ENCODE measurements at places on chromosomes 4 and X.
A peak's percentile ranks its signal among the peaks of the same experiment; 100 is the strongest.

DNA sequence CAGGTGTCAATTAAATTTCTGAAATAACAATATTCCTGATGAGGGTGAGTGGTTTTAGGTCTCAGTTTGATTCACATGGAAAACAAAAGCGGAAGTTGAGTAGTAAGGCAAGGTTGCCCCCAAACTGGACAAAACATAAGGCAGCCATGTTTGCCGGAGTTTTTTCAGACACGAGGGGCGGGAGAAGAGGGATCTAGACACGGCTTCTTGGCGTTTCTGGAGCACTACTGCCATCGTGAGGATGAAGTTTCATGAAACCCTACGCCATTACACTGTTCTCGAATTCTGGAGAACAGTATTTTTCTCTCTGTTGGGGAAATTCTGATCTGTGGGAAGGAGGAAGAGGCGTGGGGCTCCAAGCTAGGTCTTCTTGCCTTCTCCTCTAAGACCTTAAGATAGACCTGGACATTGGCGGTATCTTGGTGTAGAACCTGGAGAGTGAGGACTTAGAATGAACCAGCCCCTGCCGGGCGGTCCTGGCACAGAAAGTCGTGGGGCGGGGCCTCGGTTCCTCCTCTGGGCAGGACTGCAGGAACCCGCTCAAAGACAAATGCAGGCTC lies 160.3 kb downstream of the OR13H1 start:
- peak; percentile 97 for DNase-seq

- no peak for DNase-seq
Measured at GRCh38 chr4:144709159-144709558, 63.2 kb downstream of the HHIP start.

- DNase-seq = no peak
Measured at GRCh38 chrX:69605521-69605920, 10.4 kb upstream of the EDA start.

- DNase-seq = no peak
Measured at GRCh38 chrX:130304587-130305368, 34.9 kb upstream of the SLC25A14 start.

- no peak for DNase-seq
Measured at GRCh38 chr4:141329174-141329569, 108.5 kb downstream of the ZNF330 start.

DNA sequence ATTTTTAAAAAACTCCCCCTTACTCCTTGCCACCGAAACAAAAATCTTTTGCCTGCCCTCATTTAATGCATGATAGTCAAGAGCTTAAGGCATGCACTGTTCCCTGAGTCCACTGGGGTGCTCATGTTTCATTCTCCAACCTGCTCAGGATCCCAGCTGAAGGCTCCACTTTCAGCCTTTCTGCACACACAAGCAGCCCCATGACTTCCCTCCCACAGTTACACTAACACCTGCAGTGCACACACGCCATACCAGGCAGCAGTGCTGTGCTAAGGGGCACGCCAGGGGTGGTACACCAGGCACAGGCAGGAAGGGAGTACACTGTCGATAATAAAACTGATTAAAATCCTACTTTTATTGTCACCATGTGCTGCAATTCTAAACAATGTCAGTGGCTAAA lies 385.2 kb downstream of the BMPR1B start:
- no peak for DNase-seq

- no peak for DNase-seq
Measured at GRCh38 chr4:51884606-51885005, 41.7 kb downstream of the DCUN1D4 start.

- no peak for DNase-seq
Measured at GRCh38 chrX:19824603-19825002, 62.8 kb downstream of the SH3KBP1 start.

DNA sequence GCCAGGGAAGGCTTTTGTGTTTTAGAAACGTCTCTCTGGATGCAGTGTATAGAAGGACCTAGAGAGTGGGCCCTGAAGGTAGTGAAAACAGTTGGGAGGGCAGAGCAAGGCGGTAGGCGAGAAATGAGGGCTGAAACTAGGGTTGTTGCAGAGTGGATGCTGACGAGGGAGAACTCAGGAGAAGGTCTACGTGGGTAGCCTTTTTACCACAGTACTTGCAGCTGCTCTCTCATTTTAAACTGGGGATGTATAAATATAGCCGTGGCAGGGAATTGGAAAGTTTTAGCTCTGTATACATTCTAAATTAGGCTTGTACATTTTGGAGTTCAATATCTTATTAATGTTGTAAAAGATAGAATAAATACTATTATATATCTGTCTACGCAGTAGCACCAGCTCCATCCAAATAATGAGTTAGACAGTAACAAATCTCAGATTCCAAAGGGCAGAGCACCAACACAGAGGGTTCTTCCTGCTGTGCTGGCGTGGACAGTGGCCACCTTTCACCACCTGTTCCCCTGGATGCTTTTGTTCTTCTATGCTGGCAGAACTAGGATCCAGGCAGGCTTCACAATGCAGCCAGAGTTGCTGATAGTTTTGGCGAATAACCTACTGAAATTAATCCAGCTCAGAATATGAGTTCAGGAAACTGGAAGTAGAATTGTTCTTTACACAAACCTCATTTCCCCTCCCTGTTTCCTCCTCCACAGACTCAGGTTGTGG lies 31.7 kb downstream of the CCNG2 start:
- DNase-seq = no peak

DNA sequence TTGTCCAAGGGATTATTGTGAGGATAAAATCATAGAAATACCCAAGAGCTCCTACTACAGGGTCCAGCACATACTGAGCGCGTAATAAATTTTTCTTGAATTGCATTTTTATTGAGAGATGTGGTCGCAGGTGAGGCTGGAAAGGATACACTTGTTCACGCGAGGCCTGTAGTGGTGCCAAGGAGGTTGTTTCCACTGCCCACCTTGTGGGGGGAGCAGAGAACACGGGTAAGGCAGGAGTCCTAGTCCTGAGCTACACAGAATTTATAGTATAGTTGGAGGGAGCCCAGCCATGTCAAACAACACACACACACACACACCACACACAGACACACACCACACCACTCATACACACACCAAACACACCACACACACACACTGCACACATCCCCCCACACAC lies 31.8 kb upstream of the CYP4V2 start:
- no peak for DNase-seq

DNA sequence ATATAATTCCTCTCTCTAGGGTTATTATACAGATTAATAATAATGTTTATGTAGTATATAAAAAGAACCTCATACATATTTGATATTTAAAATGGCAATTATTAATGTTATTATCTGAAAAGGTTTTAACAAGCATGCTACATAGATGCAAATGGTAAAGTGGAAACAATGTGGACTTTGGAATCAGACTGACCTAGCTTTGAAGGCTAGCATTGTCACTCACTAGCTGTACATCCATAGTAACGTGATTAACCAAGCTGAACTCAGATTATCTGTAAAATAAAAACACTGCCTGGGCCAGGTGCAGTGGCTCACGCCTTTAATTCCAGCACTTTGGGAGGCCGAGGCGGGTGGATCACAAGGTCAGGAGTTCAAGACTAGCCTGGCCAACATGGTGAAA lies 233.7 kb upstream of the SPRY1 start:
- DNase-seq = no peak

GRCh38 chr4:77209936-77210335 lies 52.9 kb downstream of the CCNG2 start:
- DNase-seq = no peak

GRCh38 chr4:75844151-75844662 lies 58.0 kb downstream of the PPEF2 start:
- DNase-seq = no peak

DNA sequence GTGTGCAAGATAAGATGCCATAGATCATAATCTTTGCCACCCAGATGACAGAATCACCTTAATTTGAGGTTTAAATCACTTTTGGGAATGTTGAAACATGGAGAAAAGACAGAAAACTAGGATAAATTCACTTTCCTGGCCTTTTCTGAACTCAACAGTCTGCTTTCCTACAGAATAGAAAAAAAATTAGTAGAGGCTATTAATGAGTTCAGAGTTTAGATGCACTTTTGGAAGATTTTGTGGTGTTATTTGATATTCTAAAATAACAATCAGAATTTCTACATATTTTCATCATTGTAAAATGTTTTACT lies 195.9 kb downstream of the CAMK2D start:
- no peak for DNase-seq

DNA sequence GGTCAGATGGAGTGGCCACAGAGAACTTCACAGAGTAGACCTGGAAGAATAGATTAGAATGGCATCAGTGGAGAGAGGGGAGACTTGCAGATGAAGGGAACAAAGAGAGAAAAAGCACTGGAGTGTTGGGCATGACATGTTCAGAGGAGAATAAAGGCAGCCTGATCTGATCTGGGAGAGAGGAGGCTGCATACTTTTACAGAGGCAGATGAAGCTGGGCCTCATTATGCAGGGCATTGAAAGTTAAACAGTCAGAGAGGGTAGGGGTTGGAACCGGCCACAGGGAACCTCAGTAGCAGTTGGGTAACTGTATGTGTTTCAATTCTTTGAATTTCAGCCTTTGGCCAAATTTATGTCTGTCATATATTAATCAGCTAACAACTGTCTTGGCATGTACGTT lies 61.2 kb downstream of the SH3BGRL start:
- DNase-seq = no peak

GRCh38 chrX:46179748-46180147 lies 365.5 kb downstream of the ZNF674 start:
- no peak for DNase-seq

- no peak for DNase-seq
Measured at GRCh38 chr4:113921089-113921794, 58.2 kb downstream of the ARSJ start.

GRCh38 chr4:76240236-76240635 lies 11.3 kb upstream of the FAM47E start:
- no peak for DNase-seq

DNA sequence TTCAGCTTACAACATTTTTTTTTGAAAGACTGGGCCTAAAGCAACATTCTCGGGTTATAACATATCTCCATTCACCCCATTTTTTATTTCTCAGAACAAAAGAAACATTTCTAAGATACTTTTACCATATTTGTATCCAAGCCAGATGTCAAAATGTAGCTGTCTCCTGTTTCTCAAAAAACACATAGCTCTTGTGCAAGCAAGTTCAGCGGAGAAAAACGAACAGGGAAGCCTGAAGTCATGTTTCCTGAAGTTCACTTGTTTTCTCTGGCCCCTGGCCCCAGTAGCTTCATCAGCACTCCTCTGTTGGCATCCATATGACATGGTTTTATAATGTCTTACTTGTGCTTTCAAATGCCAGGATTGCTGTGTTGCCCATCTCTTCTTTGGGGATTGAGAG lies 218.2 kb downstream of the BANK1 start:
- no peak for DNase-seq

- DNase-seq = no peak
Measured at GRCh38 chr4:14902342-14902741, 99.9 kb upstream of the CPEB2 start.

DNA sequence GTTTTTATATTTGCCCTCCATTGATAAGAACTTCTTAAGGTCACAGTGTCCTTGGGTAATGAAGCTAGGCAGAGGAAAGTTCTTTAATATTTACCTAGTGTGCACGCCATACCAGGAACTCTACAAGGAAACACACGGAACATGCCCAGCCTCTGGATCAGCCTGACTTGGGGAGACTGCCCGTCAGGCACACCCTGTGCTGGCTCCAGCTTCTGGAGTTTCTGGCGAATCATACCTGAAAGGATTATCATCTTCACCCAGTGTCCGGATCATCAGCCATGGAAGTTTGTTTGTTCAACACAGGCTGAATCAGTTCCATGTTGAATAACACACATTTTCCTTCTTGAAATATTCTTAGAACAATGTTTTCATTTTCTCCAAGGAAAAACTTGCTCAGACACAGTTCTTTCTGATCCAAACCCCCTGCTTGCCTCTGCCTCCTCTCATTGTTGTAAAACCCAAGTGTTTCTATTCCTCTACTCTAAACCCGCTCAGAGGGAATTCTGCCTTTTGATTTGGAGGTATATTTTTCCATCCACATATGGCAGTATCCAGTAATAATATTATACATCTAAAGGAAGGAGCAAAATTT lies 176.7 kb downstream of the SHROOM3 start:
- DNase-seq = peak; percentile 62
